ENCODE measurements at places on chromosomes 12 and 14. TPM values are rescaled to one million over a fixed set of nuclear protein-coding genes. Genes with fewer than 3 reads are reported as not detected.

- no peak for DNase-seq
These were observed 237.3 kb downstream of the RGS6 start for GRCh38 chr14:72169521-72169920.

- DNase-seq: no peak
These were observed 272 bp downstream of the TBX3 start for GRCh38 chr12:114683709-114684097.

Gene KRT2
- polyA plus RNA-seq: not detected

Gene KRT78
- polyA plus RNA-seq: not detected

DNA sequence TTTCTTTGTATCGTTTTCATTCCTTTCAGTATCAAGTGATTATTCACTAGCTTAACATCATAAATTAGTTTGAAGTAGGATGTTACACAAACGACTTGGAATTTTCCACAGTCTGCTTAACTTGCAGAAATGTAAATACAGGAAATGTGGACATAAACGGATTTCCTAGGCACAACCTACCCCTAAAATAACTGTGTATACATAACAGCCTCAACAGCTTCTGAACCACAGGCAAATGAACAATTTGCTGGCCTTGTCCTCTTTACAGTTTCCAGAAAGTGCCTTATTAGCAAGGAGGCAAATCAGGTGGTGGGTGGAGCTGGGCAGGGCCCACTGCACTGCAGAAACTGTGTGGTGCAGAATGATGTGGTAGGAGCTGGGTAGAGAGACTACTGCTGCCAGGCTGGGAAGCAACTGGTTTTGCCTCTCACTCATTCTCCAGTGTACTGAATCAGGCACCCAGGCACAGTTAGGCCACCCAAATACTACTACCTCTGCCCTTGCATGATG, 14.1 kb downstream of the DRAM1 start:
- DNase-seq: no peak

- DNase-seq: no peak
These were observed 262.5 kb upstream of the TMEM132C start for GRCh38 chr12:128004383-128004938.

GRCh38 chr12:24778486-24779304, 170.2 kb downstream of the BCAT1 start:
- DNase-seq: no peak

GRCh38 chr12:53623548-53624385, 2.4 kb downstream of the ATF7 start:
- no peak for DNase-seq

DNA sequence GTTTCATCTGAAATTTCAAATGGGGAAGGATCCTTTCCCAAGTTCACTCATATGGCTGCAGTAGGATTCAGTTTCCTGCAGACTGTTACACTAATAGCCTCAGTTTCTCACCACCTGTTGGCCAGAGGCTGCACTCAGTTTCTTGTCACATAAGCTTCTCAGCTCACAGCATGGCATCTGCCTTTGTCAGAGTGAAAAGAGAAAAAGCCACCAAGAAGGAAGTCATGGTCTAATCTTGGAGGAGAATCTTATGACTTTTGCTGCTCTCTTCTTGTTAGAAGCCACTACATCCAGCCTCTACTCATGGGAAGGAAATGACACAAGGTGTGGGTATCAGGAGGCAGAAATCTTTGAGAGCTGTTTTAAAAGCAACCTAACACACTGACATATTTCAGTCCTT, 39.4 kb upstream of the BTG1 start:
- no peak for DNase-seq

GRCh38 chr12:120588371-120588770, 7.2 kb upstream of the POP5 start:
- DNase-seq: no peak

Gene ESPL1
- polyA plus RNA-seq: 0.30 TPM

GRCh38 chr12:12008931-12009611, 61.7 kb upstream of the BCL2L14 start:
- DNase-seq: no peak

DNA sequence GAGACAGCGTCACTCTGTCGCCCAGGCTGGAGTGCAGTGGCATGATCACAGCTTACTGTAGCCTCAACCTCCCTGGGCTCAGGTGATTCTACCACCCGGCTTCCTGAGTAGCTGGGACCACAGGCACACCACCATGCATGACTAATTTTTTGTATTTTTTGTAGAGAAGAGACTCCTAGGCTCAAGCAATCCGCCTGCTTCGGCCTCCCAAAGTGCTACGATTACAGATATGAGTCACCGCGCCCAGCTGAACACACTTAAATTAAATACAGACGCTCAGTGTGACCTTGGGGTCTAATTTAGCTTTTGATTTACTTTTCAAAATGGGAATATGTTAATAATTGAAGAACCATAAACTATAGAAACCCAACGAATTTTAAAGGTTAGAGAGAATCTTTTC, 77.2 kb downstream of the C2CD5 start:
- DNase-seq: no peak

Gene IL31
- polyA plus RNA-seq: not detected

DNA sequence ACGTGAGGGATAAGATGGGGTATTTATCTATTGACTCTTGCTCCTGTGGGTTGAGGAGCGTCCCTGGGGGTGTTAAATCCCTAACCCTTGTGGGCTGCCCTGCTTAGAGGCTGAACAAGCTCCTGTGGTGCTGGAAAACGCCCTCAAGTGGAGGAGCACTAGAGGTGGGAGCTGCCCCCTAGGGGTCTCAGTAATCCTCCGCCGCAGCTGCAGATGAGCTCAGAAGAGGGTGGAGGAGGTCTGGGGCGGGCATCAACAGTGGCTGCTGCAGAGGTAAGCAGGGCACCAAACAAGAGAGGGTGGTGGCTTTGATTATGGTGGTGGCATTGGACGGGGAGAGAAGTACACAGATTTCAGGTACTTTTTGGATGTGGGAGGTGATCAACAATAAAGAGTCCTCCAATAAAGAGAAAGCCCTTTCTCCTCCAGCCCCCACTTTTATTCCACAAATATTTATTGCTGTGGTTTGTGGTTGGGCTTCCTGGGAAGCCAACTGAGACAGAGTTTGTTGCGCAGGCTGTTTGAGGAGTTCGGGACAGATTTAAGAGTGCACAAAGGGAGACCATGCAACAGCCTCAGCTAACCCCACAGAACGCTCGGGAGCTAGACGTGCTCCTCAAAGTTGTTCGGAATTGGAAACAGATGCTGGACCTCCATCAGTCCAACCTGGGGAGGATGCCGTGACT, 179.9 kb downstream of the ADCK1 start:
- DNase-seq: no peak

Gene HSPA2
- polyA plus RNA-seq: 33.8 TPM

Gene CCDC197
- polyA plus RNA-seq: 0.61 TPM

DNA sequence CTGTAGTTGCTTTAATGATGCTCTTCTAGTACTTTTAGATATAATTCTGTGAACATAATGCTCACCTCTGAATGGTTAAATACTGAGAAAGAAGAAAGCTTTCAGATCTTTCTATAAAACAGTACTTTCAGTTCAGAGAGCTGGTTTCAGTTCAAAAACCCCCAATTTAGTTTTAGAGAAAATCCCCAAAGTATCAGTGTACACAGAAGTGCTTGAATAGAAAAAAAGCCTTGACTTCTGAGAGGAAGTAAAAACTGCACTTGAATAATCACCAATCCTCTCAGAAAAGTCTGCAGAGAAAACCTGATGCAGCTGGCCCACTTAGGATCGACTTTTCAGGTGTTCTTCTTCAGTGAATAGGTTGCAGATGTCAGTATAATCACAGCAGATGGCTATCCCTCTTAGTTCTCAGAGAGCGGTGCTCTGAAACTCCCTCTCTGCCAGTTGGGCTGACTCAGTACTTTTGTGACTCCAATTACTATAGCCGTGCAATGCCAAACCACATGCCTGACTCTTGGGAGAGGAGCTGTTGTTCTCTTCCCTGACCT, 616.3 kb downstream of the LRFN5 start:
- DNase-seq: no peak

GRCh38 chr12:64085996-64086395, 136.1 kb downstream of the KICS2 start:
- DNase-seq: no peak

GRCh38 chr12:98725476-98726247, 80.6 kb downstream of the APAF1 start:
- DNase-seq: no peak

DNA sequence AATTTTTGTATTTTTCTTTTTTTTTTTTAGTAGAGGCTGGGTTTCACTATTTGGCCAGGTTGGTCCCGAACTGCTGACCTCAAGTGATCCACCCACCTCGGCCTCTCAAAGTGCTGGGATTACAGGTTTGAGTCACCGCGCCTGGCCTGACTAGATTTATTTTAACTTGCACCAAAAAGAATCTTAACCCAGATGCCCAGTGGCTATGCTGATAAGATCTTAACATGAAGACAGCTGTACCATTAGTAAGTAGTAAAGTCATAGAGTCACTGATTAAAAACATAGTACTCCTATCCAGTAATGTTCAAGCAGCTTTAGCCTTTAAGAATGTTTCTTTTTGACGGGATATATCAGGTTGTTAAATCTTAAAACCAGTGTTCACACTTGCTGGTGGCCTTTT, 1061.8 kb upstream of the FLRT2 start:
- DNase-seq: no peak

Gene PIANP
- polyA plus RNA-seq: 0.21 TPM

DNA sequence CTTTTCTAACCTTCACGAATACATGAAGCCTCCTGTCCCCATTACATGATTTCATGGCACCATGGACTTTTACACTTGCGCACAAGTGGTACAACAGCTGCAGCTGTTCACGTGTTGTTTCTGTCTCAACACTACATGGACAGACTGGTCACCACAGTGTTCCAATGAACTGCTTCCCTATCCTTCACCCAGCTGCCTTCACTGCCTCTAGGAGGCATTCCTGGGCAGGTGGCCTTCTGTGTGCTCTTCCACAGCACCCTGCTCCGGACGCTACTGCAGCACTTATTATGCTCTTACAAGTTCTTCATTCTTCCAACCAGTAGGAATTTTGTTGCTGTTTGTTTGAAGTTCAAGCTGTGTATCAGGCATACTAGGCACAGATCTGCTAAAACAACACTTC, 1.5 kb downstream of the MTERF2 start:
- no peak for DNase-seq

- DNase-seq: no peak
These were observed 268.6 kb downstream of the BTG1 start for GRCh38 chr12:91877022-91877421.

Gene FAM181A
- polyA plus RNA-seq: 0.32 TPM

DNA sequence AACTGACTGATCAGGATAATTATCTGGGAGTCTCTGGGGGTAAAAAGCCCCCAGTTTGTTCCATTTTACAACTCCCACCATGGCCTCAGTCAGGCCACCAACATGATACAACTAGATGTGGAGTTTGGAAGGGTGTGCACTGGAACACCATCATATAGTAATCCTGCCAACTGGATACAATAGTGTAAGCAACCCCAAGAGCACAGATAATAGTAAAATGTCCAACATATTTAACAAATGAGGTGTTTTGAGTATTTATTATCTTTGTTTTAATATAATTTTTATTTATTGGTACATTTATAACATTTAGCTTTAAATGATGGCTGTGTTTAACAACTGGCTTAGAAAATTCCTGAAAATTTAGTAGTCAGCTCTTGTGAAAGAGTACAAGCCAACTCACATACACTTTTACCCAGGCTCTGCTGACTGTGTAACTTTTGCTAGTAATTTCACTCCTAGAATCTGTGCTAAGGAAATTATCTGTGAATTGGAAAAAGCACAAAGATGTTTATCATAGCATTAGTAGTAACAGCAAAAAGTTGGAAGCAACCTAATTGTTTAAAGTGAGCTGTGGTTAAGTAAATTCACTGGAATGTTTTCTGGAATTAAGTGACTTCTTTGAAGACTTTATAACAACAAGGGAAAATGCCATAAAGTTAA, 196.8 kb downstream of the RAD51B start:
- no peak for DNase-seq

DNA sequence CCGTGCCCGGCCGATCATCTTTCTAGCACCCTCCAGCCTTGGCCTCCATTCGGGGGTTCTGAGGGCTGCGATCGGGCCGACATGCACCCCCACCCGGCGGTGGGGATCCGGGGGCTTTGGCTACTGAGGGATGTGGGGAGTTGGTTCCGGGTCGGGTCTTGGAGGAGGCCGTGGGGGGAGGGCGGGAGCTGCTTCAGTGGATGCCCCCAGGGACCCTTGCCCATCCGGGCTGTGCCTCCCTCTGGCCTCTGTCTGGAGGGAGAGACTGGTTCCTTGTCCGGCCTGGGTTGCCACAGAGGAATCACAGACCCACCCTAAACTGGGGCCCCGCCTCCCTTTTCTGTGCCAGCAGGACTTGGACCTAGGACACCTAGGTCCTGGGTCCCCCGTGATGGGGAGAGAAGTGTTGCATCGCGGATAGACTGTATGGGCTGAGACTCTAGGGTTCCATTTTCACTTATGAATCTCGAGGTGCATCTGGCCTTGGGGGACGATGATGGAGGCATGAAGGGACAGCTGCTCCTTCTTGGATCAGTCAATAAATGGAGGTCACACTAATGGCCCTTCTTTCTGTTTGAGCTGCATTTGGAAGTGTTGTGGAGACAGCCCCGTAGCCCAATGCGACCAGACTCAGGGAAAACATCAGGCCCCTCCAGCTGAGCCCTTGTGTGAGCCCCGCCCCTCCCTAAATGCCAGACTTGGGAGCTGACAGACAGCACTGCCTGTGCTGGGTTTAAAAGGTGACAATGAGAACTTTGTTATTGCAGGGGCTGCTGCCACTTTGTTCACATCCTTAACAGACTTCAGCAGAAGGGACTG, 577 bp downstream of the DTX3 start:
- DNase-seq: peak; percentile 54

DNA sequence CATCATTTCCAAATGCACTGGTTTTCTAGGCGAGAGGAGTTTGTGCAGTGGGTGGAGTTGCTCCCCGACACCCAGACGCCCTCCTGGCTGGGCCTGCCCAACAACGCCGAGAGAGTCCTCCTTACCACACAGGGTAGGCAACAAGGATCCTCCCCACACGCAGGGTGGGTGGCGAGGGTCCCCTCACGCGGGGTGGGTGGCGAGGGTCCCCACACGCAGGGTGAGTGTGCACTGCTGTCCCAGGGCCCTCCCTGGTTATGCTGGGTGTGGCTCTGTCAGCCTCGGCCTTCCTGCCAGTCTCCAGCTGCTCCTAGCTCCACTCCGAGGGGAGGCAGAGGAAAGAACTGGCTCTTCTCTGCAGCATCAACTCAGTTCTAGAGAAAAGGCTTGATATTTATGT, 42.3 kb downstream of the HSP90AA1 start:
- DNase-seq: no peak

Gene WSCD2
- not detected for polyA plus RNA-seq

GRCh38 chr12:724194-724855, 28.1 kb upstream of the WNK1 start:
- DNase-seq: no peak

Gene COCH
- polyA plus RNA-seq: 0.32 TPM

DNA sequence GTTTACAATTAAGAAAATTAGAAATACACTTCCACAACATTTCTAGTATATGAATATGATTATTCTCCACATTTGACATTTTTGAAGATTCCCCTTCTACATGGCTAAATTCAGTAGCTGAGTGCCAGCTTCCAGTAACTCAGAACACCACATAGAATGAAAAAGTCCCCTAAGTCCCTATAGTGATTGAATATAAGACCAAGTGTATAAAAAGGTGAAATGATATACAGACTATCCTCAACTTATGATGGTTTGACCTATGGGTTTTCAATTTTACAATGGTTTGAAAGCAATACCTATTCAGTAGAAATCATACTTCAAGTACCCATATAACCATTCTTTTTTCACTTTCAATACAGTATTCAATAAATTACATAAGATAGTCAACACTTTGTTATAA, 15.8 kb downstream of the ATL1 start:
- no peak for DNase-seq
